ENCODE measurements at places on chromosomes 5 and 9. TPM values are rescaled to one million over a fixed set of nuclear protein-coding genes. Genes with fewer than 3 reads are reported as not detected.

GRCh38 chr5:142925795-142926194 is 155.6 kb downstream of the ARHGAP26 start:
- no peak for DNase-seq

GRCh38 chr5:179322071-179323025 is 22.9 kb downstream of the ADAMTS2 start:
- DNase-seq = no peak

- DNase-seq = no peak
Observed at GRCh38 chr5:133967124-133967523, 1.3 kb downstream of the C5orf15 start.

DNA sequence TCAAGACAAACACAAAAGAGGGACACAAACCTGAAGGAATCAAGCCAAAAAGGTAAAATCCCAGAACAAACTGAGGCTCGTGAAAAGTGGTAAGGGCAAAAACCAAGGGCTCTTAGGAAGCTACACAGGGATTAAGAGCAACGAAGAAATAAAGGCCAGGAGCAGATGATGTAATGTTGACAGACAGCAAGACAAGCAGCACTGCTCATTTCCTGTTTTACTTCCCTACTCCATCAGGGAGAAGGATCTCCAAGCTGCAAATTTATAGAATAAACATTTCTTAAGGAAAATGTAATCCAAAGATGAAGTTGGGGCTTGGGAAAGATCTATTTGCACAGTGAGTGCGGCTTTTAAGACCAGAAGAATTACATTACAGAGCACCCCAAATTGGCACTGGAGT is 182.3 kb upstream of the MAP1B start:
- no peak for DNase-seq

- no peak for DNase-seq
Observed at GRCh38 chr9:28648723-28649122, 1075.4 kb upstream of the C9orf72 start.

DNA sequence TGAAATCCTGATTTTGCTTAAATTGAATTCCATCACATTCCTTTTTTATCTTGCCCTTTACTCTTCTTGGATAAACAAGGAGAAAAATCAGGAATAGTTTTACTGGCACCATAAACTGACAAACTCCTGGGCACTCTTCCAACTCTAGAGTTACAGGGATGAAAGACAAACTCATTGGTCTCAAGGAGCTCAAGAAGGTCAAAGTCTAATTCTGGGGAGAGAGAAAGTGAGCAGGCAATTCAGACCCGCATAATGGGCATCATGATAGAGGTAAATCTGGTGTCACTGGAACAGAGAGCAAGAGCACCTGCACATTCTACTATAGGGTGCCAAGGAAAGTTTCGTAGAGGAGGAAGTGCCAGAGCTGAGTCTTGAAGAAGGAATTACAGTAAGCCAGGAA is 64.8 kb downstream of the GRIN3A start:
- peak; percentile 60 for DNase-seq

DNA sequence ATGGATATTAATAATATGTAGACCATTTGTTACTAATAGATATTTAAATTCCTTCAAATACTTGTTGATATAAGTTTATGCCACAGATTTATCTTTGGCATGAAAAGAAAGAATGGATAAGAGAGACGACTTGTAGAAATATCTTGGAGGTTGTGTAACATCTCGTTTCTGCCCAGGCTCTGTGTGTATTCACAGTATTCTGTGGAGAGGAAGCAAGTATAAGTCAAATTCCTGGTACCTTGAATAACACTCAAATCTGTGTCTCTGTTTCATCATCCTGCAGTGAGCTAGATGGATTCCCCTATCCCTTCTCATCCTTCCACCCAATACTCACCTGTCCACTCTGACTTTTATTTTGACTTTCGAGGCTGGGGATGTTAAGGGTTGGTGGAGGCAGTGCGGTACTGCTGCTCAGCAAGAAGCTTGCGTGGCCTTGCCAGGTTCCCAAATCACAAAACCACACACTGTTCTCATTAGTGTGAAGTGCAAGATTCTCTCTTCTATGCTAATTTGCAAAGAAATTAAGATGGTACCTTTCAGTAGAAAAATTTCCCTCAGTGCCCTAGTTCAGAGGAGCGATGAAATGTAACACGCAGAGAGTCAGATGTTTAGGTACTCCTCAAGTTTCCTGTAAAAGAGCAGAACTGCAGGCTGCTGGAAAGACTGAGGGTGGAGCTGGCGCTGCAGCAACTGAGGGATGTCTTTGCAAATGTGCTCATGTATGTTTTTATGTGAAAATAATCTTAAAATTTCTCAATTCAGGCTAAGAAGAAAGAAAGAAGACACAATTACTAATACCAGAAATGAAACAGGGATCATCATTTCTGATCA is 42.6 kb upstream of the ANKRD18A start:
- DNase-seq = no peak

DNA sequence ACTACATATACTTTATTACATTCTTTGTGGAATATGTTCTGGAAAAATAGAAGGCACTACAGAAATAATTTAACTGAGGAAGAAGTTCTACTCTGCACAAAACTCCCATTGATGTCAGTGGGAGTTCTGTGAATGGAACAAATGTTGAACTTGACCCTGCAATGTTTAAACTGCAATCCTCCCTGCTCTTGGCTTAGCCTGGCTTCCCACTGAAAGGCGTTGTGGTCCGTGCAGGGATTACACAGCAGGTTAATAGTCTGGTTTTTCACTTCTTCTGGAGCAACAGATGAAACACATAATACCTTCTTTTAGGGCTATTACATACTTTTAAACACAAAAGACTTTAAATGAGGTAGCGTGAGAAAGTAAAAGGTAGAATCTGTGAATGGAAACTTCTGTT is 12.9 kb upstream of the ERBIN start:
- no peak for DNase-seq

GRCh38 chr5:29382780-29383179 is 1810.7 kb upstream of the CDH6 start:
- no peak for DNase-seq

DNA sequence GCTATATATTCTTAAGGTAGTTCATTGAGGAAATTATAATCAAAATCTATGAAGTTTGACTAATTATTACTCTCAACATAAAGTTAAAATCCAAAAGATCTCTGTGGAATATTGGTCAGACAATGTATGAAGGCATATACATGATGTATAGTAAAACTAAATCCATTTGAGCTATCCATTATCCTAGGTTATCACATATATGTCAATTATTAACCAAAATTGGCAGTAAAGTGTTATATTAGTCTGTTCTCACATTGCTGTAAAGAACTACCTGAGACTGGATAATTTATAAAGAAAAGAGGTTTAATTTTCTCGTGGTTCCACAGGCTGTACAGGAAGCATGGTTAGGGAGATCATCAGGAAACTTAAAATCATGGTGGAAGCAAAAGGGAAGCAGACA is 511.7 kb upstream of the SGCD start:
- DNase-seq = no peak

- DNase-seq = no peak
Observed at GRCh38 chr5:90948969-90949368, 390.4 kb downstream of the ADGRV1 start.

DNA sequence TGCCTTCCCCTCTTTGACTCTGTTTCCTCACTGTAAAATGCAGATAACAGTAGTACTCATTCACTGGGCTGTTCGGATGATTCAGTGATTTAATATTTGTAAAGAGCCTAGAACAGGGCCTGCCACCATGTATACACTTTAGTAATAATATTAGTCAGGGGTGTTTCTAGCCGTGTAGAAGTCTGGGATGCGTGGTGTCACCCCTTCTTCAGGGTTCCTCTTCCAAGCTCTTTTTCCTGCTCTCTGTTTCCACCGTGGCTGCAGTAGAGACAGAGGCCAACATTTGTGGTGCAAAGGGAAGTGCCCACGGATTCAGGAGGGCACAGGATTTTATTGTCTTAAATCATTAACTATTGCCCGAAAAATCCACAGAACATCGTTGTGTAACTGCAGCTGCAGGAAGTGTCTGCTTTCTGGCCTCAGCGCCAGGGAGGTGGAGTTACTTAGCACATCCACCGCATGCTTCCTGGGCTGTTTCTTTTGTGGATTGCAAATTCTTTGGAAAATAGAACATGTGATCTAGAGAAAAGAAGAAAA is 61.7 kb downstream of the TRIO start:
- DNase-seq = peak; percentile 81

DNA sequence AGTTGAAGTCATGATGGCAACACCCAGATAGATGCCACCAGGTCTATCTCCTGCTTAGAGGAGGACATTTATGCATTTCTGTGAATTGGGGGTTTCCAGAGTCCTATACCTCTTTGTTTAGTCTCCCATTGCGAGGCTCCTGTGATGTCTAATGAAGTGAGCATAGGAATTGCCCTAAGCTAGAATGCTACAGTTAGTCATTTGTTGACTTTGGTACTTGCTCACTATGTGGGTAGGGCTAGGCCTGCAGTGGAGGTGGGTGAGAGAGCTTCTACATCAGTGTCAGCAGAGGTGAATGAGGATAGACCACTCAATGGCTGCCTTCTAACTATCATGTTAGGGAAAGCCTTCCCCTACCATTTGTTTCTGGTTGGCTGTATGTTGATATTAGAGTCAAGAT is 173.3 kb upstream of the POC5 start:
- no peak for DNase-seq

DNA sequence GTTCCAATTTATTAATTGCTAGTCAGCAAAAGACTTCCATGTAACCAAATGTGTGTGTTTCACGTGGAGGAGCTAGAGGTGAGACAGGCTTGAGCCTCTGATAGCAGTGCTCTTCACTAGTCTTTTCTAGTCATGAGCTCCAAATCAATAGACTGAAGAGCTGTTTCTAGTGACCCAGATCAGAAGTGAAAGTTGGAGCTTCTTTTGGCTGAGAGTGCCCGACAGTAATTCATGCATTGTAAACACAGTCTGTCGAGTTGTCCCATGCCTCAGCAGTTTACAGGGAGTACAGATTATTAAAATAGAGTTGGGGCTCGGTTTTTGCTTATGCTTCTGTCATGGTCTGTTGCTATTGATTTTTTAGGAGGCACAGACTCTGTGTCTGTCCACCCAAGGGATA is 793.1 kb downstream of the DTWD2 start:
- DNase-seq = no peak

GFI1B gene
- total RNA-seq = 1.7 TPM

DMRT3 gene
- total RNA-seq = not detected

HSPB3 gene
- total RNA-seq = not detected

WHRN gene
- total RNA-seq = 23.6 TPM

AHRR gene
- 1.5 TPM for total RNA-seq

TNFAIP8 gene
- 20.2 TPM for total RNA-seq

CCL27 gene
- total RNA-seq = not detected

TCF7 gene
- 7.1 TPM for total RNA-seq

PCDHAC2 gene
- total RNA-seq = 0.41 TPM

Measured in transverse colon (tissue), 4 donors.